ENCODE measurements at places on chromosomes 12 and 14. TPM values are rescaled to one million over a fixed set of nuclear protein-coding genes. Genes with fewer than 3 reads are reported as not detected.

PLBD1 gene
- total RNA-seq = 56.5 TPM

KLHL33 gene
- 0.04 TPM for total RNA-seq

B4GALNT3 gene
- total RNA-seq = 25.9 TPM

EGLN3 gene
- 33.8 TPM for total RNA-seq

TCL1B gene
- total RNA-seq = not detected

CHD8 gene
- 46.3 TPM for total RNA-seq

E2F7 gene
- 4.0 TPM for total RNA-seq

FBLN5 gene
- total RNA-seq = 2.8 TPM

TRIM9 gene
- 0.32 TPM for total RNA-seq

CFAP251 gene
- 18.3 TPM for total RNA-seq

RASSF3 gene
- 13.4 TPM for total RNA-seq

PLA2G1B gene
- total RNA-seq = not detected

SLC10A1 gene
- not detected for total RNA-seq

TCTN1 gene
- total RNA-seq = 13.0 TPM

TSHR gene
- not detected for total RNA-seq

NR2C1 gene
- 13.0 TPM for total RNA-seq

TRAFD1 gene
- 24.0 TPM for total RNA-seq

RFX4 gene
- not detected for total RNA-seq

PTGDR gene
- not detected for total RNA-seq

BEGAIN gene
- 0.68 TPM for total RNA-seq

PMCH gene
- total RNA-seq = not detected

CHFR gene
- 30.6 TPM for total RNA-seq

TMEM52B gene
- not detected for total RNA-seq

ADIPOR2 gene
- total RNA-seq = 50.5 TPM

CNTN1 gene
- total RNA-seq = 9.8 TPM

CMA1 gene
- 0.64 TPM for total RNA-seq

SMIM41 gene
- total RNA-seq = not detected

CYP27B1 gene
- total RNA-seq = 1.6 TPM

PRH2 gene
- not detected for total RNA-seq

NTS gene
- total RNA-seq = 0.16 TPM

NEMP1 gene
- total RNA-seq = 5.7 TPM

CLEC4E gene
- not detected for total RNA-seq

KLRK1 gene
- not detected for total RNA-seq
